Esophagus (tissue), 2 donors: ENCODE measurements at places on chromosomes 16 and 17. TPM values are rescaled to one million over a fixed set of nuclear protein-coding genes. Genes with fewer than 3 reads are reported as not detected.

NEUROD2 gene
- polyA plus RNA-seq, result 0.02 TPM

CA10 gene
- polyA plus RNA-seq, result not detected

BCAR1 gene
- polyA plus RNA-seq, result 20.2 TPM

TP53TG3D gene
- 1.5 TPM for polyA plus RNA-seq

KRTAP16-1 gene
- not detected for polyA plus RNA-seq

KRTAP4-9 gene
- polyA plus RNA-seq, result not detected

DNAAF8 gene
- polyA plus RNA-seq, result 0.81 TPM

STX1B gene
- polyA plus RNA-seq, result 0.29 TPM

SBK1 gene
- polyA plus RNA-seq, result 0.36 TPM

TBC1D3B gene
- 5.8 TPM for polyA plus RNA-seq

PHAF1 gene
- 8.8 TPM for polyA plus RNA-seq

ABCC12 gene
- not detected for polyA plus RNA-seq

VPS35 gene
- 35.3 TPM for polyA plus RNA-seq

FBF1 gene
- 33.7 TPM for polyA plus RNA-seq

MYL4 gene
- polyA plus RNA-seq, result 0.12 TPM

RNF227 gene
- polyA plus RNA-seq, result 4.3 TPM

SHCBP1 gene
- polyA plus RNA-seq, result 1.7 TPM

ARHGAP23 gene
- 36.0 TPM for polyA plus RNA-seq

GSDMA gene
- polyA plus RNA-seq, result 0.59 TPM

SAT2 gene
- 54.0 TPM for polyA plus RNA-seq

FCSK gene
- 11.3 TPM for polyA plus RNA-seq

PTX4 gene
- polyA plus RNA-seq, result not detected

ACSM3 gene
- polyA plus RNA-seq, result 6.3 TPM

PMP22 gene
- 5.7 TPM for polyA plus RNA-seq

ASB16 gene
- polyA plus RNA-seq, result 0.19 TPM

CLEC18B gene
- polyA plus RNA-seq, result 11.8 TPM

KRT38 gene
- not detected for polyA plus RNA-seq

TSPAN10 gene
- polyA plus RNA-seq, result 1.7 TPM

PDIA2 gene
- 0.53 TPM for polyA plus RNA-seq

PMM2 gene
- 30.3 TPM for polyA plus RNA-seq

NHERF2 gene
- 36.1 TPM for polyA plus RNA-seq

SLC5A10 gene
- polyA plus RNA-seq, result 0.36 TPM

SMIM36 gene
- polyA plus RNA-seq, result not detected

HS3ST3A1 gene
- 5.8 TPM for polyA plus RNA-seq

GNG13 gene
- not detected for polyA plus RNA-seq

KCNJ12 gene
- 0.09 TPM for polyA plus RNA-seq

NUPR1 gene
- polyA plus RNA-seq, result 88.1 TPM

SDR42E1 gene
- polyA plus RNA-seq, result 3.6 TPM

GNAO1 gene
- 1.0 TPM for polyA plus RNA-seq

DNAAF1 gene
- polyA plus RNA-seq, result 0.20 TPM

OR4D1 gene
- under 0.01 TPM for polyA plus RNA-seq

SGCA gene
- 7.1 TPM for polyA plus RNA-seq

AMZ2 gene
- polyA plus RNA-seq, result 32.2 TPM

SP6 gene
- polyA plus RNA-seq, result 6.1 TPM

IRX6 gene
- 0.75 TPM for polyA plus RNA-seq

SHISA6 gene
- 0.33 TPM for polyA plus RNA-seq

GAST gene
- polyA plus RNA-seq, result not detected

TP53TG3C gene
- 0.06 TPM for polyA plus RNA-seq

STAC2 gene
- polyA plus RNA-seq, result 0.06 TPM

MSI2 gene
- 7.8 TPM for polyA plus RNA-seq

SDR42E2 gene
- polyA plus RNA-seq, result 0.04 TPM

CTNS gene
- 4.1 TPM for polyA plus RNA-seq

NPIPA8 gene
- polyA plus RNA-seq, result 7.2 TPM

SRCIN1 gene
- 2.2 TPM for polyA plus RNA-seq

LPO gene
- not detected for polyA plus RNA-seq

HSD11B2 gene
- 15.2 TPM for polyA plus RNA-seq

KNOP1 gene
- polyA plus RNA-seq, result 12.8 TPM

BCO1 gene
- 0.41 TPM for polyA plus RNA-seq

KRT222 gene
- polyA plus RNA-seq, result 0.43 TPM
